Stimulated activated CD8-positive, alpha-beta memory T cell treated with anti-CD3 and anti-CD28 coated beads, Interleukin-4, amount 100 ng/mL, for 4 hours (primary cell): ENCODE measurements at places on chromosomes 2 and 18.

DNA sequence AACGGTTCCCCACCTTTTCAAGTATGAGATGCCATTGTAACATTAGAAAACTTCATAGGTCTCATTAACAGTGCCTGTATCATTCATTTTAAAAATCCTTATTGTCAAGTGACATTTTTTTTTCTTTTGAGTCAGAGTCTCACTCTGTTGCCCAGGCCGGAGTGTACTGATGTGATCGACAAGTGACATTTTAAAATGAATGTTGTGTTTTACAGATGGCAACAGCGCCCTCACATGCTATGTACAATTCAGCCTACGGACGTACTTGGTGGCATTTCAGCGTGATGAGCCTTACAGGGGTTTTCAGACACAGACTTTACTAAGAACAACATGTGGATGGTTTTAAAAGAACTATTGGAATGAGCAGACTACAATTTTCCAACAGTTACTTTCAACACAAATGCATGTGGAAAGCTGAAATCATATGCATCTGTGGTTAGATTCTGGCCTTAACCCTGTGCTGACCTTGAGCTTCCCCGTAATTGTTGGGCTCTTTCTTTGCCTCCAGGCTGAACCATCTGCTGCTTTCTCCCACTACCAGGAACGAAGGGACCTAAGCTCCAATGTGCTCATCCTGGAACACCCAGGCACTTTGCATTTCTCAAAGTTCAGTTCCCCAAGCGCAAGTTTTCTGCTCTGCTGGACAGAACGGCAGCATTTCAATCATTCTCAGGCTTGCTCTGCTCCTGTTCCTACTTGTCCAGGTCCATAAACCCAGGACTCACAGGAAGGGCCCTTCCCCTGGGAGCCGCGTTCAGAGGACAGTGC lies 119.9 kb upstream of the NDUFV2 start:
- no peak for DNase-seq

DNA sequence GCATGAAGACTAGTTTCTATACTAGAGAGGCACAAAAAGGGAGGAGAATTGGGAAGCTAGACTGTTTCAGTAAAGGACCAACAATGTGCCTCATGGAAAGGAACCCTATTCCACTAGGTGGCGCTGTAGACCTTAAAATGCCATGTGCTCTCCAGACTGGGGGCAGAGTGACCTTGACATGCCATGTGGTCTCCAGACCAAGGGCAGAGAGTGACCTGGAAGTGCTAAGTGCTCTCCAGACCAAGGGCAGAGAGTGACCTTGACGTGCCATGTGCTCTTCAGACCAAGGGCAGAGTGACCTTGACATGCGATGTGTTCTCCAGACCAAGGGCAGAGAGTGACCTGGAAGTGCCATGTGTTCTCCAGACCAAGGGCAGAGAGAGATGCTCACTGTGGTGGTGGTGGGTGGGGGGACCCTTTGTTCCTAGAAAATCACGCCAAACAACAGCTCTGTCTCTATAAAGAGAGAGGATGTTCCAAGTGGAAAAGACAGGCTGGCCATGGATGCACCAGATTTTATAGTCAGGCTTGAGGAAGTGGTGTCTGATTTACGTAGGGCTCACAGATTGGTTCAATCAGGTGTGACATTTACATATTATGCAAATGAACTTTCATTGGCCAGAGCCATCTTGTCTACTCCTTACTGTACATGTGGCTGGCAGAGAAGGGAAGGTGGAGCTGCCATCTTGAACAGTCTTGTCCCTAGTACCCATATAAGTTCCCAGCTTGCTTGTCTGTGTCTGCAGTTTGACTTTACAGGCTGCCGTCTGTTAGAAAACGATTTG lies 344.0 kb upstream of the DDX18 start:
- no peak for DNase-seq

DNA sequence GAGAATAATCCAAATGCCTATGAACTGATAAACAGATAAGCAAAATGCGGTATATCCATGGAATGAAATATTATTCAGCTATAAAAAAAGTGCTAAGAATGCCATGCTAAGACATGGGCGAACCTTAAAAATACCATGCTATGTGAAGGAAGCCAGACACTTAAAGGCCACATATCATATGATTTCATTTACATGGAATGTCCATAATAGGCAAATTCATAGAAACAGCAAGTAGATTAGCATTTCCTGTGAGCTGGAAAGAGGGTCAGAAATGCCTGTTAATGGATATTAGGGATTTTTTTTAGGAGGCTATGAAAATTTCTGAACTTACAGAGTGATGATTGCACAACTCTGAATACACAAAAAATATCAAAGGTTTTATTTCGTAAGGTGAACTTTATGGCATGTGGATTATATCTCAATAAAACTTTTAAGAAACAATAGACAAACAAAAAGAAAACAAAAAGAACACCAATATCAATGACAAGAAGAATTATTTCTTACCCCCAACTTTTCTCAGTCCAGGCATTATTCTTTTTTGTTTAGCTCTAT lies 1207.7 kb downstream of the SUCLG1 start:
- no peak for DNase-seq

- no peak for DNase-seq
These were observed 239.3 kb downstream of the FBXO15 start for GRCh38 chr18:73908323-73908722.

- no peak for DNase-seq
These were observed 13.2 kb downstream of the MAP4K4 start for GRCh38 chr2:101710471-101711318.

GRCh38 chr18:6811816-6812215 lies 82.3 kb downstream of the ARHGAP28 start:
- DNase-seq, result no peak

- no peak for DNase-seq
These were observed 118.4 kb upstream of the LYPD1 start for GRCh38 chr2:132788310-132788838.

GRCh38 chr2:221896505-221897151 lies 324.5 kb upstream of the EPHA4 start:
- DNase-seq, result no peak

DNA sequence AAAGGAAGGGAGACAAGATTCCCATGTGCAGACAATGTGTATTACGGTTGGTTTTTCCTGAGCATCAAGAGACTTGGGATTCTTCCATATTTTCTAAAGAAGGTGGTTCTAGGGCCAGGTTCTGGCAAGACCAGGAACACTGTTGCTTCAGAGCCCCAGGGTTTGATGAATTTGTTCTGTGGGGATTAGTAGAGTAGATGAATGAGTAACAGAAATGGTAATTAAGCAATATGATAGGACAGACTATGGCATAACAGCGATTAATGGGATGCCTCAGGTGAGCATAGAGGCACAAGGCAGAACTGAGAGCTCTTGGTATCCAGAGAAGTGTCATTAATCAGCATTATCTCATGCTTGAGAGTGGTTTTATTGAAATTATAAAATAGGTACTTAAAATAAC lies 82.8 kb upstream of the PNPT1 start:
- DNase-seq, result no peak
